ENCODE measurements at places on chromosomes 7 and 10. TPM values are rescaled to one million over a fixed set of nuclear protein-coding genes. Genes with fewer than 3 reads are reported as not detected.

The DLX6 gene
- not detected for total RNA-seq

The SLK gene
- 18.3 TPM for total RNA-seq

The ANKRD1 gene
- not detected for total RNA-seq

The VENTX gene
- total RNA-seq, result 4.7 TPM

The CAV2 gene
- 6.4 TPM for total RNA-seq

The PLPP4 gene
- total RNA-seq, result not detected

The CALHM1 gene
- total RNA-seq, result 0.34 TPM

The PRKAR1B gene
- 58.0 TPM for total RNA-seq

The AOC1 gene
- 0.48 TPM for total RNA-seq

The SLC26A4 gene
- total RNA-seq, result 0.35 TPM

The C10orf105 gene
- total RNA-seq, result 0.48 TPM

The HPSE2 gene
- 0.58 TPM for total RNA-seq

The SLC29A4 gene
- 6.9 TPM for total RNA-seq

The ABCB4 gene
- 0.60 TPM for total RNA-seq

The NRG3 gene
- total RNA-seq, result 4.3 TPM

The BEND7 gene
- total RNA-seq, result 5.9 TPM

The OR2F1 gene
- not detected for total RNA-seq

The CLDN12 gene
- 49.2 TPM for total RNA-seq

The IDI2 gene
- not detected for total RNA-seq

The ITGB8 gene
- 3.6 TPM for total RNA-seq

The SUV39H2 gene
- total RNA-seq, result 54.9 TPM

The ITPRID1 gene
- total RNA-seq, result 0.13 TPM

The ACSM6 gene
- total RNA-seq, result not detected

The PRR15 gene
- 7.9 TPM for total RNA-seq

The CRCP gene
- 29.2 TPM for total RNA-seq

The TBC1D12 gene
- total RNA-seq, result 3.6 TPM

The HERC4 gene
- total RNA-seq, result 39.3 TPM

The MRLN gene
- not detected for total RNA-seq

The C10orf53 gene
- not detected for total RNA-seq

The SFTPD gene
- 0.54 TPM for total RNA-seq

The ECD gene
- 38.0 TPM for total RNA-seq

Data from H1 (cell line).